Upper lobe of left lung (tissue), 6 donors: ENCODE measurements at places on chromosomes 6 and 20. TPM values are rescaled to one million over a fixed set of nuclear protein-coding genes. Genes with fewer than 3 reads are reported as not detected.

GRCh38 chr20:34215711-34216381 is 25.4 kb upstream of the ASIP start:
- H3K4me3 ChIP-seq = peak overlapping the region; percentile 26
- H3K36me3 ChIP-seq = no peaks in the 10 kb centered on the region
- peaks cover 12% of the 10 kb centered on the region for H3K4me1 ChIP-seq
- H3K27ac ChIP-seq = peak overlapping the region; percentile 81
- H3K27me3 ChIP-seq = no peaks in the 10 kb centered on the region

The MAS1 gene
- total RNA-seq = not detected

DNA sequence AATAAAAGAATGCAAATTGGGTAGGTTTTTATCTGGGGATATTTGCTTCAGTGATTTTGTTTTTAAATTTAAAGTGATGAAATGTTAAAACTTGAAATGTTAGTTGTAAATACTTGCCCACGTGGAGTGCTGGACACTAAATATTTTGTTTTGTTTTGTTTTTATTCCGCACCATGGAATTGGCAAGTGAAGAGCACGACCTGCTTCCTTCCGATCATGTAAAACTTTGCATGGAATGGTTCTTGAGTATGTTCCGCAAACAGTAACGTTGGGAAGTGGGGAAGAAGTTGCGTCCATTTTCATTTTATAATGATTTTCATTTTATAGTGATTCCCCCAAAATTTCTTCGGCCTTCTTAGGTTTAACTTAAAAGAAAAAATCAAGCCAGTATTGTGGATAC is 765 bp downstream of the IRAK1BP1 start:
- no peaks in the 10 kb centered on the region for H3K4me1 ChIP-seq
- DNase-seq = no peak
- H3K27me3 ChIP-seq = no peaks in the 10 kb centered on the region
- peak overlapping the region; percentile 59 for H3K27ac ChIP-seq
- H3K36me3 ChIP-seq = no peaks in the 10 kb centered on the region
- peak overlapping the region; percentile 66 for H3K4me3 ChIP-seq

DNA sequence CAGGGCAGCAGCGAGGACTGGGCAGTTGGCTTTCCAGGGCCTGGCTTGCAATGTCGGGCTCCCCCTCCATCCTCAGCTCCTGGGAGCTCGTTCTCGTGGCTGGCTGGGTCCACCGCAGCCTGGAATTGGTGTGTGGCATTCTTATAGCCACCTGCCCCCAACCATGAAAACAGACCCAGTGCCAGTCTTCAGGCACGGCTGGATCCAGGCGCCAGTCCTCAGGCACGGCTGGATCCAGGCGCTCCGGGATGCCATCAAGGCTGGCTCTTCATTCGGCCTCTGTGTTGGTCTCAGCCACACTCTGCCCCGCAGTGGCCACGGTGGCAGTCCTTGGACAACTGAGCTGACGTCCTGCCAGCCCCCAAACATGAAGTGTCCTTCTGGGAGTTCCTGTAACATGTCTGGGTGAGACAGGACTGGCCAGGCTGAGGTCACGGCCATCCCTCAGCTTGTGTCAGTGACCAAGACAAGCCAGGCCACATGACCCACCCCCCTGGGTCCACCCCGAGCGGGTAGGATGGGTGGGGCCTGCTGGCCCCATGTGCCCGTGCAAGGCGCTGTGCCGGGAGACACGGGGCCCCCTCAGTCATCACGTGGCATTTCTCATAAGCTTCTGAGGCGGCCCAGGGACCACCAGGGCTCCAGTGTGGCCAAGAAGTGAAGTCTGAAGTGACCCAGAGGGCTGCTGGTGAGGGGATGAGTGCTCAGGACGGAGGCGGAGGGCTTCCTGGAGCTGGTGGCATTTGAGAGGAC is 99.0 kb downstream of the TAF4 start:
- no peak overlapping the region for H3K27ac ChIP-seq
- no peaks in the 10 kb centered on the region for H3K36me3 ChIP-seq
- H3K4me1 ChIP-seq = peaks cover 10% of the 10 kb centered on the region
- H3K27me3 ChIP-seq = no peaks in the 10 kb centered on the region

GRCh38 chr6:127497410-127497809 is 21.7 kb downstream of the MTCL3 start:
- no peaks in the 10 kb centered on the region for H3K36me3 ChIP-seq
- H3K4me3 ChIP-seq = no peak overlapping the region
- no peaks in the 10 kb centered on the region for H3K27me3 ChIP-seq
- H3K27ac ChIP-seq = no peak overlapping the region
